ENCODE measurements at places on chromosomes 1 and 21. TPM values are rescaled to one million over a fixed set of nuclear protein-coding genes. Genes with fewer than 3 reads are reported as not detected.

LRRC39 gene
- total RNA-seq, result 11.3 TPM

MTX1 gene
- total RNA-seq, result 15.5 TPM

FAM72A gene
- 3.0 TPM for total RNA-seq

MYBPH gene
- not detected for total RNA-seq

C1orf94 gene
- 0.23 TPM for total RNA-seq

NFASC gene
- 46.4 TPM for total RNA-seq

VWA5B1 gene
- total RNA-seq, result 4.8 TPM

RHBG gene
- not detected for total RNA-seq

HLCS gene
- total RNA-seq, result 34.6 TPM

DCDC2B gene
- not detected for total RNA-seq

NTMT2 gene
- not detected for total RNA-seq

RAB25 gene
- not detected for total RNA-seq

ADAMTS1 gene
- 5.8 TPM for total RNA-seq

NSL1 gene
- total RNA-seq, result 51.4 TPM

LORICRIN gene
- total RNA-seq, result 0.69 TPM

B4GALT2 gene
- total RNA-seq, result 96.0 TPM

PCAT6 gene
- not detected for total RNA-seq
